ENCODE measurements at places on chromosomes 1 and 21. TPM values are rescaled to one million over a fixed set of nuclear protein-coding genes. Genes with fewer than 3 reads are reported as not detected.

Gene ADGRL4
- total RNA-seq: 4.9 TPM

Gene LRRC38
- total RNA-seq: under 0.01 TPM

Gene PPT1
- total RNA-seq: 48.4 TPM

Gene NUP210L
- total RNA-seq: under 0.01 TPM

Gene HES2
- not detected for total RNA-seq

Gene AVPR1B
- not detected for total RNA-seq

Gene USP1
- 55.6 TPM for total RNA-seq

Gene MANEAL
- 26.8 TPM for total RNA-seq

Gene FCRLB
- 0.74 TPM for total RNA-seq

Gene APOBEC4
- not detected for total RNA-seq

Gene NGF
- total RNA-seq: 0.74 TPM

Gene OR2C3
- total RNA-seq: not detected

Gene ANGPTL7
- total RNA-seq: 0.25 TPM

Gene CD1C
- not detected for total RNA-seq
